ENCODE measurements at places on chromosomes 11 and 22.
A peak's percentile ranks its signal among the peaks of the same experiment; 100 is the strongest.

DNA sequence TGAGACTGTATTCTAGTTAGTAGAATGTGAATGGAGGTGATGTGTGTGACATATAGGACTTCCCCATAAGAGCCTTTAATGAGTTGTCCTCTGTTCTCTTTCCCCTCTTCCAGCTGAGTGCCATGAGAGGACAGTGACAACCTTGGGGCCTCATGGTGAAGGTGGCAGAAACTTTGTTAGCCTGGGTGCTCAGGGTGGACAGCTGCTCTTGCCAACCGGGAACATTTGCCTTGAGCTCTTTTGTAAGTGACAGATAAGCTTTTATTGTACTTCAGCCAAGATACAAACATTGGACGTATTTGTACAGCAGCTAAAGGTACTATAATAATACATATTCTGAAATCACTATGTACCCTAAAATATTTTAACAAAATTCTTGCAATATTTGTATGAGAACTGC is 33.0 kb upstream of the PLET1 start:
- no peak for DNase-seq

DNA sequence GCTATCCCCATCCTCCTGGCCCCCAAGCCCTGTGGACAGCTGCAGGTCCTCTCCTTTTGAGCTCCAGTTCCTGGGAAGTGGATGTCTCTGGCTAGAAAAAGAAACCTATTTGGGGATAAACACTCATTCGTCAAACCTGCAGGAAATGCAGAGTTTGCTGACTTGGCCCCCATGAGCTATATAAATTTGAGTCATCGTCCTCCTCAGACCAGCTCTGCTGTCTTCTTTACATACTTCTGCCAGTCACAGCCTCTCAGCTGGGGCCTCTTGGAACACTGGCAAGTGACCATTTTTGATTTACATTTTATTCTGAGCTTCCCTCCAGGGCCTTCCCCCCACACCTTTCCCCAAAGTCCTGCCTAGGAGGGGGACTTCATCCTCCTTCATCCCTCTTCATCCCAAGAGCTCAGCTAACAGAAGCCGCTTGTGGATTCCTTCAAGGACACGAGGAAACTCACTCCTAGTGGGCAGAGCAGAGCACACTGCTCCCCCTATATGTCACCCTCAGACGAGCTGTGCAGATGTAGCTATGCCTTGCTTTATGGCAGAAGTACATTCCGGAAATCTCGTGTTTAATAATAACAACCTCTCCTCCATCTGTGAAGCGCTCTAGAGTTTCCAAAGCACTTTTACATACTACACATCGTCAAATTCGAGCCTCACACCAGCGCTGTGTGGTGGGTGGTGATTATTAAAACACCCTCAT is 131.8 kb downstream of the FEZ1 start:
- DNase-seq = no peak

- DNase-seq = no peak
Observed at GRCh38 chr22:39697790-39698430, 127.4 kb downstream of the CACNA1I start.

GRCh38 chr22:32534252-32535235 is 59.9 kb downstream of the FBXO7 start:
- no peak for DNase-seq

GRCh38 chr11:112769584-112769983 is 191.6 kb upstream of the NCAM1 start:
- DNase-seq = no peak

DNA sequence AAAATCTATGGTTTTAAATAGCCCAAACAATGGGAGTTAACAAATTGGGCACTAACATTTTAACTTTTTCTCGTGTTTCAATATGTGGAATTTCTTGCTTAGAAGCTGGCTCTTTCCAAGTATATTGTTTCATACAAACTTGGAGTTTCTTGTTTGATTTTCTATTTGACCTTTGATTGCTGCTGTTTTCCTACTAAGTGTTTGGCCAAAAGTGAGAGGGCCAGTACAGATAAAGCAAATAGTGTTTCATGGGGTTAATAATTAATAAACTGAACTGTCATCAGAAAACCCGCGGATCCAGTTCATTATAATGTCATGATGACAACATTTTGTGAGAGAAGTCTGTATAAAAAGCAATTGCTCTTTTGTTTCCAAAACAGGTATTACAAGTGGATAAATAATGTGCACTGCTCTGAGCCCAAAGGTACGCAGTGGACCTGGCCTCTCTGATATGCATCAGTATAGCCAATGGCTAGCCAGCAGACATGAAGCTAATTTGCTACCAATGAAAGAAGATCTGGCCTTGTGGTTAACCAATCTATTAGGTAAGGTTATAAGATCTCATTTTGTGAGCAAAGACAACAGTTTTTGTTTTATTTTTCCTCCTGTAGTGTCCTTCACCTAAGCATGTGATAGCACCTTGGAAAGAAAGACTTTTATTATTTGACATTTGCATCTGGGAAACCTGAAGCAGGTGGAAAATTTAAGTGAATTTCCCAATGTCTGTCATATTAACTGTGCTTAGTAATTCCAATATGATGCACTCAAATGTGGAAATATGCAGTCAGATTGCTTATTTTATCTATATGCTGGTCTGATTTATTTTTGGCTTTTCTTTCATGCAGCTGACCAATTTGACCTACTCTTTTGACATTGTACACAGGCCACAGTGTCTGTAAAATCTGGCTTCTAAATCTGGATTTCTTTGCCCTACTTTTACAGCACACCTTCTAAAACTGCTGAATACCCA is 8.3 kb downstream of the GAS2 start:
- DNase-seq = no peak

- DNase-seq = no peak
Observed at GRCh38 chr11:36719358-36720107, 121.5 kb upstream of the RAG2 start.

- DNase-seq = no peak
Observed at GRCh38 chr11:130536106-130537040, 87.9 kb downstream of the ADAMTS15 start.

- no peak for DNase-seq
Observed at GRCh38 chr22:47192651-47193437, 430.4 kb downstream of the TBC1D22A start.

- DNase-seq = no peak
Observed at GRCh38 chr22:20810645-20811044, 36.7 kb downstream of the SERPIND1 start.

- no peak for DNase-seq
Observed at GRCh38 chr11:120554766-120555432, 43.4 kb downstream of the GRIK4 start.

- DNase-seq = no peak
Observed at GRCh38 chr11:66367561-66368312, 3.8 kb downstream of the SLC29A2 start.

DNA sequence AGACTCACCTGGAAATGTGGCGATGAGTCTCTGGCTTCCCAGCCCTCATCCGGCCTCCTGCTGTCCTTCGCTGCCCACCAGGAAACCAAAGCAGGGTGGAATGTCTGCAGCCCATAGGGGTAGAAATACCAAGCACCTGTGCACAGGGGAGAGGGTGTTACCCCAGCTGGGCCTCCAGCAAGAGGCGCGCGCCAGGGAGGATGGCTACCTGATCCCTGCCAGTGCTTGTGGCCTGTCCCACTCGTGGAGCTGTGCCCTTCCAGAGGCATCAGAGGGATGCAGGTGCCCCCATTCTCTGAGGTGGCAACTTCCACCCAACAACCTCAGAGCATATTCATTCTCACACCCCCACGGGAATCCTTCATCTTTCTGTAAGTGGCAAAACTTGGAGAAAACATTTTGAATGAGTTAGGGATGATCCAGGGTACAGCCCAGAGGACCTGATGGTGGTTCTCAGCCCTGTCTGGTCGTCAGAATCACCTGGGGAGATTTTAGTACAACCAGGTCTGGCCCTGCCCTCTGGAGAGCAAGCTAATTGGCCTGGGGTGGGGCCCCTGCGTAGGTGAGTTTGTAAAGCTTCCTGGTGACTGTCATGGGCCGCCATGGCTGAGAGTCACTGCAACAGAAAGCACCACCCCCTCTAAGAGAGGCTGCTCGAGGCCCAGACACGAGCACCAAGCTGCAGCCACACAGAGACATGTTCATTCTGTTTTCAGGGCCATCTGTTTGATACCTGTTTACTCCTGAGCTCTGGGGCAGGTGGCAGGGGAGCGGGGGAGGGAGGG is 9.9 kb downstream of the SUN2 start:
- peak; percentile 45 for DNase-seq

- DNase-seq = no peak
Observed at GRCh38 chr22:17436981-17437412, 67.7 kb downstream of the CECR2 start.

- DNase-seq = no peak
Observed at GRCh38 chr11:8387141-8387540, 123.5 kb upstream of the LMO1 start.

DNA sequence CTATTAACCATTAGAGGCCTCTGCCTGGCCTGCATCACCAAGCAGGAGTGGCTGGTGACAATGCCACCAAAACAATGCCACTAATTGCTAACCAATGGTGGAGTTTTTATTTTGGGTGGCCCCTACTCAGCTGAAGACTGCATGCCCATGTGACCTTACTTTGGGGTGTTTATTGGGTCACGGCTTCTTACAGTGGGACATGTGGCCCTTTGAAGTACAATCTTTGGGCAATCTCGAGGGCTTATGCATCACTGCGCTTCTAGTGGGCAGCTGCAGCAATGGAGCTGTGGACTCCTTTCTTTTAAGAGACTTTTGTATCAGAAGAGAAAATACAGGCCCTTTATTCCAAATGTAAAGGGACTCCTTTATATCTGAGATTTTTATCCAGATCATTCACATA is 85.7 kb downstream of the IGLL5 start:
- no peak for DNase-seq

DNA sequence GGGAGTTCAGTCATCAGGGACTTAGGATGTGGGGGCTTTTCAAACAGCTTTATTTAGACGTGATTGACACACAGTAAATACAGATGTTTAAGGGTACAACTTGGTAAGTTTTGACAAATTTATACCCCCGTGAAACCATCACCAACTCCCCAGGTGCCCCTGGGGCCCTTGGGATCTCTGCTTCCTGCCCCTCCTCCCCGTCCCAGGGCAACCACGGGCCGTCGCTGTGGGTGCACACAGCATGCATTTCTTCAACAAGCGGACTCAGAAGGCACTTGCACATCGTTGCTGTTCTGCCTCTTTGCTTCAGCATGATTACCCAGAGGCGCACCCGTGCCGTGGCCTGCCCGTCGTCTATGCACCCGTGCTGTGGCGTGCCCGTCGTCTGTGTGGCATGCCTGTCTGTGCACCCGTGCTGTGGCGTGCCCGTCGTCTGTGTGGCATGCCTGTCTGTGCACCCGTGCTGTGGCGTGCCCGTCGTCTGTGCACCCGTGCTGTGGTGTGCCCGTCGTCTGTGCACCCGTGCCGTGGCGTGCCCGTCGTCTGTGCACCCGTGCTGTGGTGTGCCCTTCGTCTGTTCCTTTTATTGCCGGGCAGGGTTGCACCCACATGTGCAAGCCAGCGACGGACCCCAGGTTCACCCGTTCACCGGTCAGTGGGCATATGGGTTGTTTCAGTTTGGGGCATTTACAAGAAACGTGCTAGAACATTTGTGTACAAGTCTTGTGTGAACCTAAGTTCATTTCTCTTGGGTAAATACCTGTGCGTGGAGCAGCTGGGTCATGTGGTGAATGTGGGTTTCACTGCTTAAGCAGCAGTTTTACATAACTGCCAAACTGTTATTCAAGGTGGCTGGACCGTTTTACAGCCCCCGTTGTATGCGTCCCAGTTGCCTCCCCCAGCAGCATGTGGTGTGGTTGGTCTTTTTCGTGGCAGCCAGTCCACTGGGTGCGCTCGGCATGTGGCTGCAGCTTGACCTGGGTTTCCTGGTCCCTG is 8.3 kb downstream of the CD81 start:
- no peak for DNase-seq

DNA sequence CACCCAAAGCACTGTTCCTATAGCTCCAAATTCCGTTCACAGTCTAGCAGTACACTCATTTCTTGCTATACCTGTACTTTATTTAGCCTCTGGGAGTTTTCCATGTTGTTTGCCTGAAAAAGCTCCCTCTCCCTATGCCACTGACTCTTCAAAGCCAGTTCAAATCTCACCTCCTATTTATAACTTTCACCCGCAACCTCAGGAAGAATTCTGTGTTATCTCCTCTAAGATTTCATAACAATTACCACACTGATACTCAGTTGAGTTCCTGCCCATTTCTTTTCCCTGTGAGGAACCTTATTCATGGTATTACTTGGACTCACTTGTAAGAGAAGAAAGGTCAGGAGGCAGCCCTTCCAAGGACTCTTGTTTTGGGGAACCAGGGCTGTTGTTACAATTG is 25.2 kb downstream of the GDPD4 start:
- DNase-seq = no peak

GRCh38 chr22:35464399-35464798 is 64.5 kb downstream of the MCM5 start:
- no peak for DNase-seq
